ENCODE measurements at places on chromosomes 13 and 19. TPM values are rescaled to one million over a fixed set of nuclear protein-coding genes. Genes with fewer than 3 reads are reported as not detected.

Gene CFD
- 10.1 TPM for total RNA-seq

Gene ZNF600
- total RNA-seq = 0.59 TPM

Gene APOC4
- not detected for total RNA-seq

Gene ERVK3-1
- total RNA-seq = 89.6 TPM

Gene HSD17B14
- 12.5 TPM for total RNA-seq

Gene IL12RB1
- total RNA-seq = not detected

Gene SLC10A2
- not detected for total RNA-seq

Gene COL4A1
- total RNA-seq = 83.5 TPM

Gene ZNF627
- total RNA-seq = 3.4 TPM

Gene COG6
- 8.7 TPM for total RNA-seq

Gene CLEC4G
- total RNA-seq = not detected

Gene HSPBP1
- 119 TPM for total RNA-seq

Gene GARIN5A
- 1.7 TPM for total RNA-seq

Gene TTC9B
- total RNA-seq = 0.32 TPM

Gene ZNF540
- total RNA-seq = 0.05 TPM

Gene TNNT1
- 136 TPM for total RNA-seq

Data from A549 treated with dexamethasone at 1 μM for 4 hours (cell line).